Heart right ventricle (tissue), 16 donors: ENCODE measurements at places on chromosomes 2 and 18.

- DNase-seq = no peak
These were observed 356.3 kb downstream of the SATB2 start for GRCh38 chr2:199101487-199101886.

- DNase-seq = no peak
These were observed 228.4 kb upstream of the SP5 start for GRCh38 chr2:170486730-170487129.

- DNase-seq = no peak
These were observed 142.3 kb upstream of the FBXO11 start for GRCh38 chr2:48048476-48049171.

DNA sequence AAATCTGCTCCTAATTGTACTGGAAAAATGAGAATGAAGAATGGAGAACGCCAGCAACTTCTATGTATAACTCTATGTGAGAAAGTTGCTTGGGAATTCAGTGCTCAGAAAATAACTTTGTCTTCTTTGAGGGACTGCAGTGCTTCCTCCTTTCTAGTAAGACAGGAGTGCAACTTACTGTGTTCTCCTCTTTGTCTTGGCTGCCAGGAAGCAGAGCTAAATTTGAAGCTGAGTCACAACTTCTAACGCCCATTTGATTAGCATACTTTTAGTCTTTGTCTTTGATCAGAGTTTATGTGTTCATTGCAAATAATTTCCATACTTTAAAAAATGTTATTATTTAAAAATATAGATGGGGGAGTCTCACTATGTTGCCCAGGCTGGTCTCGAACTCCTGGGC is 6.6 kb downstream of the ARHGAP25 start:
- DNase-seq = no peak
